Foreskin melanocyte (primary cell): ENCODE measurements at places on chromosomes 2 and 18.

DNA sequence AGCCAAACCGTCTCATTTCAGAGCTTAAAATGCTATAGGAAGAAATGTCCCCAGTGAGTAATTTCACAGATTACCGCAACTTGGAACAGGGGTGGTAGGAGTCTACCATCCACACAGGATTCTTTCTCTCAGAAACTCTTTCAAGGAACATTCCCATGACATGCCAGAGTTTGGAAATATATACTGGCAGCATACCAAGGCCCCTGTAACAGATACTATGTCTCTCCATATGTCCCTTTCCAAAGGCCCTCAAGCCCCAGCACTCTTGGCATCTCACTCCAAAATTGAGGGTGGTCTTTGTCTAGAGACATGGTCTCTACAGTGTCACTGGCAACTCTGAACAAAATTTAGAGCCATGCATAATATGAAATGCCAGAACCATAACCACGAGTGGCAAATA is 11.0 kb downstream of the FIGLA start:
- DNase-seq = no peak

- no peak for DNase-seq
Measured at GRCh38 chr2:230076819-230077218, 8.1 kb upstream of the SLC16A14 start.

GRCh38 chr2:132627536-132627935 is 42.5 kb downstream of the LYPD1 start:
- no peak for DNase-seq

GRCh38 chr2:170505631-170506275 is 209.4 kb upstream of the SP5 start:
- no peak for DNase-seq

DNA sequence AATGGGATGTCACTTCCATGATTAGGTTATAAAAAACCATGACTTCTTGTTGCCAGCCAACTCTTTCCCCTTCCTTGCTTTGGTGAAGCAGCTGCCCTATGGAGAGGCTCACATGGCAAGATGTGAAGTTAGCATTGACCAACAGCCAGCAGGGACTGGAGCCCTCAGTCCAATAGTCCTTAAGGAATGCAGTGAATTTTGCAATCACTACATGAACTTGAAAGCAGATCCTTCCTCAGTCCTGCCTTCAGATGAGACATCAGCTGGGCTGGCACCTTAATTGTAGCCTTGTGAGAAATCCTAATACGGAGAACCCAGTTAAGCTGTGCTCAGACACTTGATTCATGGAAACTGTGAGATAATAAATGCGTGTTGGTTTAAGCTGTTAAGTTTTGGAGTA is 61.8 kb downstream of the ATP8B1 start:
- DNase-seq = no peak

DNA sequence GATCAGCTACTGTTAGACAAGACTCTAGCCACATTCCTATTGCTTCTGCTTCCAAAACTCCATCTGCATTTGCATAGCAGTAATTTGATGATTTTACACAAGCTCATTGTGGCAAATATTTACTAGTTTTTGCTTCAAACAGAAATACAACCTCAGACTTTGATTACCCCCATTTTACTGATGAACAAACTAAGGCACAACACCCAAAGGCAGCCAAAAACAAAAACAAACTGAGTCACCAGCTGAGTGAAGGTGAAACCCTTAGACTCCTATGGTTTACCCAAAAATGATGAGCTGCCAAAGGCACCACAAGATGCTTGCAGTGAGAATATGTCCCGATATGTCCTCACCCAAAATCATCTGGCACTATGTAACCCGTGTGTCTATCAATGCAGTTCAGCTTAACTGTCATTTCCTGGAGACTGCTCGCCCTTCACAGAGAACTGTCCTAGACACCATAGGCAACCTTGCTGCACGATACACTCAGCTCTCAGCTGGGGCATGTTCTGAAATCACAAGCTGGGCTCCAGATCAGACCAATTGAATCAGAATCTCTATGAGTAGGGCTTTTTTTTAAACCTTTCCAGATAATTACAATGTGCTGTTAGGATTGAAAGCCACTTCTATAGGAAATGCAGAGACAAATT is 4.1 kb upstream of the EVA1A start:
- no peak for DNase-seq

DNA sequence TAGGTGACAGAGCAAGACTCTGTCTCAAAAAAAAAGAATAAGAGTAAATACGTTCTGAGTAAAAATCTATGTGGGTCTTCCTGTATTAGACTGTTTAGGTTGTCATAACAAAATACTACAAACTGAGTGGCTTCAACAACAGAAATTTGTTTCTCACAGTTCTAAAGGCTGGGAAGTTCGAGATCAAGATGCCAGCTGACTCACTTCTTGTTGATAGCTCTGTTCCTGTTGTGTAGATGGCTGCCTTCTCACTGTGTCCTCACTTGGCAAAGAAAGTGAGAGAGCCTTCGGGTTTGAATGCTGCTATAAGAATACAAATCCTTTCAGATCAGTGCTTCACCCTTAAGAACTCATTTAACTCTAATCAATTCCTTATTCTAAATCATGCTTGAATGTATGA is 430.0 kb upstream of the VWC2L start:
- no peak for DNase-seq

DNA sequence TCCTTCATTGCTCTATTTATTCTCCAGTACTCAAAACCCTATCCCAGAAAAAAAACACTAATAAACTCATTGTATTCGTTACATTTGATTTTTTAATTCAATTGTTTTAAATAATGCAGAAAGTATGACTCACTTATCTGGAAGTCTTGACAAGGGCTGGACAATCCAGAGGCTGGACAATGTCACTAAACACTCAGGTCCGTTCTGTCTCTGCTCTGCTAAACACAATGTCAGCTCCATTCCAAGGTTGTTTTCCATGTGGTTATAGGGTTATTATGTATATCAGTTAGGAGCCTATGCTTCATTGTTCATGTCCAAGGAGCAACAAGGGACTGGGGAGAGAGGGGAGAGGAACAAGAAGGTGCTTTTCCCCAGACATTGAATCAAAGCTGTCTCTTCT is 125.5 kb downstream of the IRS1 start:
- no peak for DNase-seq

GRCh38 chr2:65077898-65078297 is 21.7 kb downstream of the CEP68 start:
- DNase-seq = no peak

DNA sequence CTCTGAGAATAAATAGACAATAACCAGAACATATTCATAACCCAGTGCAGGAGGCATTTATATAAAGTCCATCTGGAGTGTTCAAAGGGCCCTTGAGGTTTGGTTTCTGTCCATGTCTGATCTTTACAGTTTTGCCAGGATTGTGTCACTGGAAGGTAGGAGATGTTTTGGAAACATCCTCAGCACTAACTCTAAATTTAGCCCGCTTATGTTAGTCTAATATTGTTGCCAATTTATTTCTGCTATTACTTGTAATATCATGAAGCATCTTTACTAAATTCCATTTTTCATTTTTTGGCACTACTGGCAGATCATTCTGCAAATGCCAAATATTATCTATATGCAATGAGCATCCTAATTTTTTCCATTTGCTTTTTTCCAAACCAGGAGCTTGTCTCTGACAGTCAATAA is 22.4 kb upstream of the REV1 start:
- DNase-seq = no peak

- no peak for DNase-seq
Measured at GRCh38 chr18:46335534-46336101, 231.4 kb downstream of the HAUS1 start.

DNA sequence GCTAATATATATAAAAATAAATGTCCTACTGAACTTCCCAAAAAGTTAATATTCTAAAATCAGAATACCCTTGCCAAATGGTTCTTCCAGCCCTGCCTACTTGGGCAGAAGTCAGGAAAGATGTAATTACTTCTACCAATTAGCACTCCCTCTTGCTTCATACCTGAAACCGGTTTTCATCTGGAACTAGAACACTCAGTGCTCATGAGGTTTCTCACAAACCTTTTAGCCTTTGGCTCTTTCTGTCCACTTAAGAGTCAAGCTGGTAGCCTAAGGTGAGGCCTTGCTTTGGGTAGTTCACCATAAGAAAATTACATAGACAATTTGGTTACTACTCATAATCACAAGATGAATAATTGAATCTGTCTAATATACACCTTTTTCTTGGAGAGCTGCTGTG is 4.1 kb downstream of the DSG3 start:
- DNase-seq = no peak

DNA sequence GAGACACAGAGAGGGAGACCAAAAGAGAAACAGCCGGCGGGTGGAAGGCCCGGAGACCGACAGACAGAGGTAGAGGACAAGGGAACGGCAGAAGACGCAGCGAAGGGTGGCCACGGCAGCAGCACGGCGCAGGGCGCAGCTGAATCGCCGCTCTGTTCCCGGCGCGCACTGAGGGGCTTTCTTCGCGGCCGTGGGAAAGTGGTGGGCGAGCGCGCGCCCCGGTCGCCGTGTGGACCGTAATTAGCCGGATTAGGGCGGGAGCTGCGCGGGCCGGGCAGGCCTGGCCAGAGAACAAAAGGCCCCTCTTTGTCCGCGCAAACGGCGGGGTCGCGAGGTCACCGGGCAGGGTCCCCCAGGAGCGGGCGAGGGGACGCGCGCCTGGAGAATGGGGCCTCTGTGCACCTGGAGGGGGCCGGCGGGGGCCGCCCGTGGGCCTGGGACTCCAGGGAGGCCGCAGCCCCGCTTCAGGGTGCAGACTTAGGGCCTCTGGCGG is 158.3 kb downstream of the ZFP36L2 start:
- DNase-seq = no peak

DNA sequence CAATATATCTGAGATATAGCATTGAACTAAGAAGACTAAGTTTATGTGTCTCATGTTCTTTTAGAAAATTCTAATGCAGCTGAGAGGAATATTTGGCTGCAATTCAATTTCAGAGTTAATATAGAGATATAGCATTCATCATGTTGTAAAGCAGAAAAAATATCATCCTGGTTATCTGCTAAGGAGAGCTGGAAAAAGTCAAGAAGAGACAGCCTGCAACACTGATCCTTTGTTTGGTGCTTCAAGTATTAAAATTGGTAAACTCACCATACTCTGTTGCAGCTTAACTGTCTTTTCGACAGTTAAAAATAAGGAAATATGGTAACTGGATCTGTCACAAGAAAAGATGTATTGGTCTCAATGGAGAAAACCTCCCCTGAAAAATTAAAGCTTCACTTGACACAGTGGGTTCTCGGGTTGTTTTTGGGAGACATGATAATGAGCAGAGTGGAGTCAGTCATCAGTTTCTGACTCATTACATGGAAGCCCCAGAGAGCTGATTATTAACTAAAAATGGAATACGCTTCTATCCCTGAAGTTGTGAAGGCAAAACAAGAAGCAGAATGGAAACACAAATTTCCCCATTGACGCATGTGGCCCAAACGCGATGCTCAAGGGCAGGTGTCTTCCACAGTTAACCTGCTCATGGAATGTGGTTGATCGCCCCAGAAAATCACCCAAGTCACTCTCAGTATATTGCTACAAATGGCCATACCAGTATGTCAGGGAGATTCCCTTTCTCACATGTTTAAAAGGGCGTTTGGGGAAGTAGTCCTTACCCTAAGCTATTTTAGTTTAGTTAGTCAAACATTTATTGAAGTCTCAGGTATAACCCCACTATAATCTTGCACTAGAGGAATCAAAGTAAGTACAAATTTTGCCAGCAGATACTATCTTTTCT is 8.2 kb downstream of the BCL2 start:
- DNase-seq = no peak

DNA sequence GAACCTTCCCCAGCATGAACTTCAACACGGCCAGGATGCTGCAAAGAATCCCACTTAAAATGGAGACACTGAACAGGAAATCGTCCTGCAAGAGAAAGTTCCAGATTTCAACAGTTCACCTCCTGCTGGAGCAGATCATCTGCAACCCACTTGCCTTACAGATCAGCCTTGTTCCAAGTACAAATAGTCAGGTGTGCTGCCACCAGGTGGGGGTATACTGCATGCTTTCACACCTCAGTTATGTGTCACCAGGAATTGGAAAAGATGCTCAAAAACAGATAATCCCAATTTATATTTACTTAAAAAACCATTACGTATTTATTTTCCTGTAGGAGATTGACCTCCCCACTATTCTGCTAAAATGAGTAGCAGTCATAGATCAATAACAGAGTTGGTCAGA is 212.3 kb downstream of the MGAT5 start:
- no peak for DNase-seq

DNA sequence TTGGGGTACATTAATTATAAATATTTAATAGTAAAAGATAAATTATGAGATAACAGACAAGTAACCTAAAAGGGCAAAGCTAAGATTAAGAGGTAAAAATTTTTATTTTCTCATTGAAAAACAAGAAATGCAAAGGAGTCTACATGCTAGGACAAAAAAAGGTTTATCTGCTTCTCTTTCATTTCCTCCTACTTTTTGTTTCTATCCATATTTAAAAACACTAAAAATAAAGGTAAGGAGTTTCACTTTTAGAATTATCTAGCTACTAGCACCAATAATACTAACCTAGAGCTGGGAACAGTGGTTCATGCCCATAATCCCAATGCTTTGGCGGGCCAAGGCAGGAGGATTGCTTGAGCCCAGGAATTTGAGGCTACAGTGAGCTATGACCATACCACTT is 1551.7 kb upstream of the SLC39A10 start:
- DNase-seq = no peak

GRCh38 chr2:188307850-188308283 is 16.2 kb downstream of the GULP1 start:
- DNase-seq = peak; percentile 62

GRCh38 chr2:2573205-2573604 is 242.1 kb upstream of the MYT1L start:
- no peak for DNase-seq

- DNase-seq = peak; percentile 95
Measured at GRCh38 chr2:201116959-201117734, 1.2 kb downstream of the CFLAR start.

GRCh38 chr18:45122506-45122905 is 441.8 kb downstream of the SETBP1 start:
- no peak for DNase-seq

DNA sequence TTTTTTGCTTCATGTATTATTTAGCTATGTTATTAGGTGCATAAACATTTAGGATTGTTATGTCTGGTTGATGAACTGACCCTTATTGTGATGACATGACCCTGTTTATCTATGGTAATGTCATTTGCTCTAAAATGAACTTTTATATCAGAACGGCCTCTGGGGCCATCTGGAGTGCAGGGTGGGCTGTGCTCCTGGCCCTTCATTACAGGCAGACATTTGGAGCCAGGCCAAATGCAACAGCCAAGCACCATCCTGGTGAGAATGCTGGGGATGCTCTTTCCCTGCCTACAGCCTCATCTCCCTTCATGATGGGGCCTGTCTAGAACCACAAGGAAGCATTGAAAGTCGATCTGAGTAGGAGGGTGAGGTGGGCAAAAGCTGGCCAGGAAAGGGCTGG is 38.0 kb downstream of the HJURP start:
- no peak for DNase-seq

DNA sequence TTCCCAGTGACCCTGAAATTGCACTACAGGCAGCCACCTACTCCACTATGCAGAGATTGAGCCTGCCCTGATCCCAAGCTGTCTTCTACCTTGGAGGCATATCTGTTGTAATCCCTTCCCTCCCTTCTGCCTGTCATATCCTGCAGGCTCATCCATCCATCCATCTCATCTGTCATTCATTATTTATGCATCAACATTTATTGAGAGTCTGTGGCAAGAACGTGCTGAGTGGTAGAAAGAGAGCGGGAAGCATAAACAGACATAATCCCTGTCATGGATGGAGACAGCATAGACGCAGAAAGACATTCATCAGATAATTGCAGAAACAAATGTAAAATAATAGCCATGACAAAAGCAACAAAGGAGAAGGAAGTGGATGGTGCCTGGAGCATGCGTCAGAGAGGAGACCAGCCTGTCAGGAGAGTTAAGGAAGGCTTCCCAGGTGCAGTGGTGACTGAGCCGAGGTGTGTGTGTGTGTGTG is 110.7 kb upstream of the STPG4 start:
- no peak for DNase-seq
